ENCODE measurements at places on chromosomes 6 and 20.

- DNase-seq = no peak
These were observed 620.5 kb upstream of the CITED2 start for GRCh38 chr6:139994998-139995397.

DNA sequence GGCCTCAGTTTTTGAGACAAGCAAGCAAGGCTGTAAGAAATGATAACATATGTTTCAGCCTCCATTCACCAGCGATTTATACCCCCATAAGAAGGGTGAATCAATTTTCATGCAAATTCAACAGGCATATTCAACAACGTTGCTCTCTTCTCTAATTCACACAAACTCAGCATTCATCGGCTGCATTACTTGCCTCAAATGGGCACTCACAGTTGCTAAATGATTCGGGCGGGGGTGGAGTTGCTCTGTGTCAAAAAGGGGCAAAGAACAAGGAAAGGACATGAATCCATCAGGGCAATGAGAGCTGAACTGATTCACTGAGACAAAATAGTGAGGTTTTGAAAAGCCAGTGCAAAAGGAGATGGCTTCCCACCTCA, 9.0 kb downstream of the MOXD1 start:
- no peak for DNase-seq

DNA sequence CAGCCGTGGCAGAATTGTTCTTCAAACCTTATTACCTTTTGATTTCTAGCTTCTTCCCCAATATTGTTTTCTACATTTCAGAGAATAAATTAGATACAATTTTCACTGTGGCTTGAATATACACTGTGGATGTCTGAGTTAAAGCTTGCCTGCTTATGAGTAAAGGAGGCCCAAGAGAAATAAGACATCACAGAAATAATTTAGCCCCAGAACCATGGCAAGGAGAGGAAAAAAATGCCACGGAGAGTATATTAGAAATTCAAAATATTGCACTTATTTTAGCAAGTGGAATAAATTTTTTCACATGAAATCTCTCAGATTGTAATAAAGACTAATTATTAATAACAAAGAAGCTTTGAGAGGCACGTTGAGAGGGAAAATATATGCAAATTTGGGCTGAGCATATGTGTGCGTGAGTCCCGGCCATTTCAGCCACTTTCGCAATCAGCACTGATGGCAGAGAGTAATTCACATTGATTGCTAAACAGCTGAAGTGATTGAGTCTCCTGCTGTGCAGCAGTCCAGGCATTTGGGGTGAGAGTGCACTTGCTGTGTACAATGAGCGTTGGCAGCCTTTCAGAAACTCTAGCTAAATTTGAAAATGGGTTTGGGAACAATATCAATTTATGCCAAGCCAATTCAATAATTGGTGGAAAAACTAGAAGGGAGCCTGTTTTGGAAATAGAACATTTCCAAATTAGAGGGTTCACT, 596.0 kb downstream of the EPM2A start:
- DNase-seq = no peak

DNA sequence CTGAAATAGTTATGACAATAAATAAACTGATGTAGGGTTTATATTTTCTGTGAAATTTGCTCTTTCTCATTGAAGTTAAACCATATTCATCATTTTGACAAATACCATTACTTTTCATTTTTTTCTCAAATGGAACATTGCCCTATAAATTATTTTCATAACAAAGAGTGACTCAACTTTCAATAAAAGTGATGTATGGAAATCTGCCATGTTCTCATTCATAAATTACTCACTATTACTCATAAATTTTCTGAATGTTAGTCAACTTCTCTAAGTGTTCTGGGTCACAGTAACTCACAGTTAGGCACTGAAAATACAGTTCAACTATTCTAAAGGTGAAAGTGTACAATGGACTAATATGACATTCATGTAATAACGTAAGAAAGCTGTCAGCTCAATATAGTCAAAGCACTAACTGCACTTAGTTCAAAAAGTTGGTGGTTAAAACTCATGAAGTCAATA, 19.0 kb upstream of the STX11 start:
- DNase-seq = no peak

- DNase-seq = no peak
These were observed 17.6 kb upstream of the CTAGE9 start for GRCh38 chr6:131728296-131728939.

GRCh38 chr6:37168811-37169495, 999 bp upstream of the PIM1 start:
- no peak for DNase-seq

All from stimulated activated CD8-positive, alpha-beta memory T cell treated with anti-CD3 and anti-CD28 coated beads, Interleukin-7, amount 100 ng/mL, for 1 hour (primary cell).